ENCODE measurements at places on chromosomes 11 and 22. TPM values are rescaled to one million over a fixed set of nuclear protein-coding genes. Genes with fewer than 3 reads are reported as not detected.

RBX1 gene
- total RNA-seq = 42.3 TPM

- no peak for DNase-seq
These were observed 80.3 kb downstream of the ALX4 start for GRCh38 chr11:44229624-44230023.

DNA sequence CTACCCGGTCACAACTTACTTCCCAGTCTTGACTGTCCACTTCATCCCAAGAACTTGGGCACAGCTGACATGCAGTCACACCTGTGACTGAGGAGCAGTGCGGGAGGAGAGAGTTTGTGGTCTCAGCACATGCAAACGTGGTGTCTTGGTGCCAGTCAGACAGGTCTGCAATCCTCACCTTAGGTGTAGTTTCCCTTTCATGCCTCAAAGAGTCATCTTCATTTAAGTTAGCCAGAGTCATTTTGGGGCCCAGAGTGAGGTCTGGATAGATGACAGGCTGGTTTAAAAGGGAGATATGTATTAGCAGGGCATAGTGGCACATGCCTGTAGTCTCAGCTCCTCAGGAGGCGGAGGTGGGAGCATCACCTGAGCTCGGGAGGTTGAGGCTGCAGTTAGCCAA lies 108.5 kb upstream of the SORL1-AS1 start:
- DNase-seq = no peak

DNA sequence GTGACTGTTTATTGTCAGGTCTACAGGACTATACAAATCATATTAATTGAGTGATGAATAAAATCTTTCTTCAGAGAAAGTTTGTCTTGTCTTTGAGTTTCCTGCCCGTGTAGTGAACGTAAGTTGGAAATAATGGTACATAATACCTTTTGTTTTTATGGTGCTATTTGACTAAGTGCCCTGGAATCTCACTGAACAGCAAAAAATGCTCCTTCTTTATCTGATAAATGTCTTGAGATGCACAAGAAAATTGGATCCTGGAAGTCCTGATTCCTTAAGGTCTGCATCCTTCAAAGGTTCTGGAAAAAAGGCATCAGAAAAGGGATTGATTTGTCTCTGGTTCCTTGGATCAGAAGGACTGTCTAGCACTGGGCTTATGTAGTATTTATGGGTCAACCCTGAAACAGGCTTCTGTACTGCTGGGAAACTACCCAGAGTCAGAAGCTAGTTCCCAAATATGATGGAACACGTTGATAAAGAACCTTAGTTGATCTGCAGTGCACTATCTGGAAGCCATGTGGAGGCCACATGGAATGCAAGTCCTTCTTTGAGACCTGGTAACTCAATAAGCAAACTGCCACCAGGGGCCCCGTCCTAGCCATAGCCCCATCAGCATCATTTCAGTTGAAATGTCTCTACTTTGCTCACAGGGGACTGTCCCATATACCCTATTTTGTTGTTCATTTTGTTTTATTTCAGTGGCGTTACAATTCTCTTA lies 100.6 kb upstream of the CD44 start:
- no peak for DNase-seq

FOSL1 gene
- 50.4 TPM for total RNA-seq

GRCh38 chr11:120056301-120057027 lies 81.4 kb downstream of the TRIM29 start:
- peak; percentile 50 for DNase-seq

RNF214 gene
- 13.5 TPM for total RNA-seq

GRCh38 chr11:13343931-13344717 lies 66.5 kb downstream of the BMAL1 start:
- DNase-seq = peak; percentile 69

CASP1 gene
- total RNA-seq = 21.2 TPM

DNA sequence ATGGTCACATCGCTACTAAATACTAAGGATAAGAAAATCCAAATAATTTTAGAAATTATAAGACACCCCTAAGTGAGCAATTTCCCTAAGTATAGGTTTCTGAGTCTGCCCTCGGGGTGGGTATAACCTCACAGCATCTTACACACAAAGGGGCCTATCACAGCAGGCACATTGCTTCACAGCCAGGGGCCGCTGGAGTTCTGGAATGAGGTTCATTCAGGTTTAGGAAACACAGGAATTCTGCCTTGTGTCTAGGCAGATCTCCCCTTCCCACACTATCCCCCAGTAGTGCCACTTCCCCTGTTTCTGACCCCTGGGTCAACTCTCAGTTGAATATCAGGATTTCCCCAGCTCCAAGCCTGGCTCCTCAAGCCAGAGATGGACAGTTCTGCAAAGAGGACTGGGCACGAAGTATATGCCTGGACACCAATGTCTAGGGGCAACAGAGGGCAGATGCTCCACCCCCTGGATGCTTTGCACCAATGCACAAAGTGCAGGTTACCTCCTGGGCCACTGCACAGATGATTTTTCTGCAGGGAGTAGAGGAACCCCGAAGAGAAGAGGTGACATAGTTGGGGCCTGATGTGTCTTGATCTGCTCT lies 11.4 kb downstream of the TUBA8 start:
- no peak for DNase-seq

GRCh38 chr11:27330633-27331270 lies 32.3 kb downstream of the CCDC34 start:
- no peak for DNase-seq

DNA sequence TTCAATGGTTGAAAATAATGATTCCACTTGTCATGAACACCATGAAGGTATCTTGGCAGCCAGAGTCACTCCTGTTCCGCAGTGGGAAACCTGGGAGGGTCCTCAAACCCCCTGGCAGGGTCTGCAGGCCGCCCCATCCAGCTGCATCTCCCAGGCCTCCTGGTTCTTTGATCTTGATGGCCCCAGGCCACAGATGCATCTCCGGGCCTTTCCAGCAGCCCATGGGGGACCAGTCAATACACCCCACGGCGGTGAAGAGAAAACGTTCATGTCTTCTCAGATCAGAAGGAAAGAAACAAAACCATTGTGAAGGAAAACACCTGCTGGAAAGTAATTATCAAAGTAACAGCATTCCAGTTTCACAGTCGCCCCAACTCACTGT lies 1.8 kb upstream of the TTLL8 start:
- DNase-seq = no peak

DNA sequence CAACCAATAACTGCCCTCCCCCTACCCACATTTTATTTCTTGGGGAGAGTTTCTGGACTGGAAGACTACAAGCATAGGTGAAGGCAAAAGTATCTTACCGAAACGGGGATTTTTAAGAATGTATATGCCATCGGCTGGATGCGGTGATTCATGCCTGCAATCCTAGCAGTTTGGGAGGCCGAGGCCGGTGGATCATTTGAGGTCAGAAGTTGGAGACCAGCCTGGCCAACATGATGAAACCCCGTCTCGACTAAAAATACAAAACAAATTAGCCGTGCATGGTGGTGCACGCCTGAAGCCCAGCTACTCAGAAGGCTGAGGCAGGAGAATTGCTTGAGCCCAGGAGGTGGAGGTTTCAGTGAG lies 20.8 kb upstream of the SLN start:
- DNase-seq = no peak

GRCh38 chr22:31628362-31628761 lies 33.7 kb downstream of the PISD start:
- no peak for DNase-seq

DNA sequence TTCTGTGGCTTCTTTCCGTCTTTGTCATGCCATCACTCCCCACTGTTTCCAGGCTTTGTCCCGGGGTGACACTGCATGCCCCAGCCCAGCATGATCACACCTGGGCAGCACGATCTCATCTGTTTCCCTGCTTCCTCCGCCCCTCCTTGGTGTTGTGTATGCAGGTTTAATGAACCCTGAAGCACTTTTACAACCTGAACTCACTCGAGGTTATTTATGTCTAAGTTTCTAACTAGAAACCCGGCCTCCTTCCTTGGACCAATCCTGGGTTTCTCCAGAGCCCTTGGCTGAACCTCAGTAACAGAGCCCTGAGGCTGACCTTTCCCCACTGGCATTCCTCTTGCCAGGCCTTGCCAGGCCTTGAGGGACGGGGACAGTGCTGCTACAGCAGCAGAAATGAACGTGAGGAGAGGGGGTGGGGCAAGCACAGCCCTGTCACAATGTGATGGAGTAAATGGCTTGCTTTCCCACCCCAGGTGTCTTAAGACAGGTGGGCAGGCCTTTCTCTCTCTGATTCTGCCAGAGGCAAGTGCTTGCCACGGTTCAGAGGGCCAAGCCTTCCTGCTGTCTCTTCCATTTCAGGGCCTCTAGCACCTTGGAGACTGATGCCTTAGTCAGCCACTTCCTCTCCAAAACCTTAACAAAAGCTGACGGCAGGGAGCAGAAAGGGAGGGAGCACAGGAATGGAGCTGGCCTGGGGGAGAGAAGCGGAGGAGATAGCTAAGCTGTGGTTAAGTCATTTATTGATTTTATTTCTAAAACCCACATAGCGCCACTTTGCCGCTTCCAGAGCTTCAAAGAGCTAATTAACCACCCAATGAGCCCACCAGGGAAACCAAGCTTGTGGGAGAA lies 3.1 kb upstream of the PYGM start:
- peak; percentile 61 for DNase-seq

GP1BB gene
- total RNA-seq = 28.7 TPM

MMP12 gene
- total RNA-seq = not detected

EHF gene
- total RNA-seq = 99.2 TPM

DNA sequence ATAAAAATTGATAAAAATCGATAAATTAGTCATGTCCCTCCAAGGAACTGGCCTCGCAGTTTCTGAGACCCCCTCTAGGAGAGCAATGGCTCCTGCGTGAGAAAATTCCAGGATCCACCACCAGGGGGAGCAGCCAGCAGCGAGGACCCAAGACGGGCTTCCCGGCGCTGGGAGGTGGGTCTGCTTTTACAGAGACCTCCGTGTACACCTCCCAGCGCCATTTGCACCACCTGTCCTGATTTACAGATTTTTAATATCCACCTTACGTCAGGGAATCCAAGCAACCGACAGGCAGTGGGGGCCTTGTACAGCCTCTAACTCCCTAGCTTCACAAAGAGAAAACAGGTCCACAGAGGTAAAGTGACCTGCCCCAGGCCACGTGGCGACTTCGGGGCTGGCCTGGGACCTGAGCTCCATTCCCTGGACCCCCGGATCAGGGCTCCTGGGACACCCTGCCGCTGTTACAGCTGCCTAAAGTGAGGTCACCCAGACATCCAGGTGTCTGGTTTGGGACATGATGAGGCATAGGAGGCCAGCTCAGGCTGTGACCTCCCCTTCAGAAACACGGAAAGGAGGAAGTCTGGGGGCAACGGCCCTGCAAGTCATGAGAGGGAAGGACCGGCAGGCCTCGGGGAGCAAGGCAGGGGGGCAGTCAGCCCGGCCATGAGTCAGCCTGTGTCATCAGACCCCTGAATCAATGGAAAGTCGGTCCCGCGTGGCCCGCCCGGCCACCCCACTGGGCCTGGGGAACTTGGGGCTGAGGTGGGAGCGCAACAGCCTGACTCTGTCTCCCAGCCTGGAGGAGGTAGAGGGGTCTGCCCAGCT lies 3.5 kb downstream of the OSM start:
- peak; percentile 87 for DNase-seq

CCDC116 gene
- total RNA-seq = 1.0 TPM

DNA sequence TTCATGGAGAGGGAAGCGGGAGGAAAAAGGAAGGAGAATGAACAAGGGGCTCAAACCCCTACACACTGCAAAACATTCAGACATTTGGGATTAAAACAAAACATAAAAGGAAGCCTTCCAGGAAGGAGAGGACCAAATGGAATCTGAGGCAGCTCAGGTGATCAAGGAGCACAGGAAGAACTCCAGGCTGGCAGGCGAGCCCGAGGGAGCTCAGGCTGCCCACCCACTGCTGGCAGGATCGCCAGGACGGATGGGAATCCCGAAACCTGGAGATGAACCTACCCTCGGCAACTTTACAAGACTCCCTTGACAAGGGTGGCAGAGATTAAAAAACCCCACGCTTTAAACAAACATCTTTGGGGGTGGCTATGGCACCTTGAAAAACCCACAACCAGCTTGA lies 5.0 kb upstream of the PYGM start:
- DNase-seq = no peak

GRCh38 chr11:78808923-78809322 lies 234.3 kb upstream of the NARS2 start:
- DNase-seq = no peak

NEAT1 gene
- 470 TPM for total RNA-seq

- DNase-seq = no peak
These were observed 3.9 kb upstream of the RNF215 start for GRCh38 chr22:30390974-30391691.

- no peak for DNase-seq
These were observed 16.0 kb downstream of the TXN2 start for GRCh38 chr22:36465232-36466021.

CTSF gene
- 61.6 TPM for total RNA-seq

- DNase-seq = no peak
These were observed 124.7 kb upstream of the BMAL1 start for GRCh38 chr11:13152736-13153541.

CARNS1 gene
- 0.21 TPM for total RNA-seq

HTR3B gene
- not detected for total RNA-seq

DNA sequence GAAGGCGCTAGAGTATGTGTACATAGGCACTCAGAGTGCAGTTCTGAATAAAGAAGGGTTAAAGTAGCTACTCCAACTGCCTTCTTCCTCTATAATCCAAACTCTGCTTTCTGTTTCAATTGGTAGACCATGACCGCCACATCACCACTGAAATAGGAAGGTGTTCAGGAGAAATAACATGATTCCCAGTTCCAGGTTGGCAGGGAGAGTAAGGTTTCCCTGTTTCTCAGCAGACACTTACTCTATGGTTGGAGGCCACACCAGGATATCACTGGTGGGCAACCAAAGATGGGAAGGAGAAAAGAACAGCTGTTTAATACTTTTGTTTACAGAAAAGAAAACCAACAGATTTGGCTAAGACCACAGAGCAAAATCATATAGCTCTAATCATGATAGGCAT lies 37.9 kb downstream of the PAK1 start:
- no peak for DNase-seq

DNA sequence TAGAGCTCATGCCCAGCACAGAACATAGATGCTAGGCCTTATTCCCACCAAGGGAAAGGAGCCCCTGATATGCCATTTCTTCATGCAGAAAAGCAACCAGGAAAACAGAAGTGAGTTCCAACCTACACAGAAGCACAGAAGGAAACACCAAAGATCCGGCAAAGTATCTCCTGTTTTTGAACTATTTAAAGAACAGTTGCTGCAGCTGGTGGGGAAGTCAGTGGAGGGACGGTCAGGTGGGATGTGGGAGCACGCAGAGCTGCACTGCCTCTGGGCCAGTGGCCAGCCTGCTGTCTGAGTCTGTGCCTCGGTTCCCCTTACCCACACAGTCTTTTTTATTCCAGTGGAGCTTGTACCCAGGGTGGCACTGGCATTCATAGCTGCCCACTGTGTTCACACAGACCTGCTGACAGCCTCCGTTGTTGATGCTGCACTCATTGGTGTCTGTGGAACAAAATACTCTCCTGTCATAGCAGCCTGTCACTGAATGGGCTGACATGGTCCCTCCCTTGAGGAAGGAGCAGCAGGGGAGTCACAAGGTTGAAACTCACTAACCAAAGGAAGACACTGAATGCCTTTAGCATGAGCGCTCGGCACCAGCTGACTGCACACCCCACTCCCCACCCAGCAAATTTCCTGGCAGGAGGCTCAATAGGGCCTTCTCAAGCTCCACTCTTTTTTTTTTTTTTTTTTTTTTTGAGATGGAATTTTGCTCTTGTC lies 37.9 kb downstream of the SCUBE2 start:
- DNase-seq = no peak
